ENCODE measurements at places on chromosomes 11 and 22. TPM values are rescaled to one million over a fixed set of nuclear protein-coding genes. Genes with fewer than 3 reads are reported as not detected.

GRCh38 chr22:45975164-45976161 is 1.5 kb downstream of the WNT7B start:
- no peaks in the 10 kb centered on the region for H3K36me3 ChIP-seq
- peaks cover 67% of the 10 kb centered on the region for H3K27me3 ChIP-seq
- H3K4me1 ChIP-seq = peaks cover 58% of the 10 kb centered on the region

NEFH gene
- not detected for total RNA-seq

OR52I2 gene
- not detected for total RNA-seq

GRCh38 chr22:48758881-48759875 is 1068.5 kb downstream of the BRD1 start:
- peak; percentile 34 for DNase-seq
- no peaks in the 10 kb centered on the region for H3K4me1 ChIP-seq
- no peaks in the 10 kb centered on the region for H3K27me3 ChIP-seq
- no peak overlapping the region for H3K27ac ChIP-seq
- no peaks in the 10 kb centered on the region for H3K36me3 ChIP-seq

GRCh38 chr11:123672568-123672967 is 18.1 kb upstream of the SCN3B start:
- no peaks in the 10 kb centered on the region for H3K36me3 ChIP-seq
- H3K4me3 ChIP-seq = no peak overlapping the region
- no peaks in the 10 kb centered on the region for H3K4me1 ChIP-seq
- H3K27ac ChIP-seq = no peak overlapping the region
- no peak for DNase-seq

GRCh38 chr22:17870407-17870806 is 96.1 kb upstream of the BID start:
- peaks cover 72% of the 10 kb centered on the region for H3K36me3 ChIP-seq
- no peak overlapping the region for H3K4me3 ChIP-seq
- DNase-seq = no peak
- H3K27me3 ChIP-seq = no peaks in the 10 kb centered on the region
- no peak overlapping the region for H3K27ac ChIP-seq
- no peaks in the 10 kb centered on the region for H3K4me1 ChIP-seq

GRCh38 chr11:103920933-103921332 is 115.5 kb upstream of the DDI1 start:
- no peaks in the 10 kb centered on the region for H3K27me3 ChIP-seq
- H3K4me3 ChIP-seq = no peak overlapping the region
- DNase-seq = no peak
- no peak overlapping the region for H3K27ac ChIP-seq
- H3K4me1 ChIP-seq = no peaks in the 10 kb centered on the region

DNA sequence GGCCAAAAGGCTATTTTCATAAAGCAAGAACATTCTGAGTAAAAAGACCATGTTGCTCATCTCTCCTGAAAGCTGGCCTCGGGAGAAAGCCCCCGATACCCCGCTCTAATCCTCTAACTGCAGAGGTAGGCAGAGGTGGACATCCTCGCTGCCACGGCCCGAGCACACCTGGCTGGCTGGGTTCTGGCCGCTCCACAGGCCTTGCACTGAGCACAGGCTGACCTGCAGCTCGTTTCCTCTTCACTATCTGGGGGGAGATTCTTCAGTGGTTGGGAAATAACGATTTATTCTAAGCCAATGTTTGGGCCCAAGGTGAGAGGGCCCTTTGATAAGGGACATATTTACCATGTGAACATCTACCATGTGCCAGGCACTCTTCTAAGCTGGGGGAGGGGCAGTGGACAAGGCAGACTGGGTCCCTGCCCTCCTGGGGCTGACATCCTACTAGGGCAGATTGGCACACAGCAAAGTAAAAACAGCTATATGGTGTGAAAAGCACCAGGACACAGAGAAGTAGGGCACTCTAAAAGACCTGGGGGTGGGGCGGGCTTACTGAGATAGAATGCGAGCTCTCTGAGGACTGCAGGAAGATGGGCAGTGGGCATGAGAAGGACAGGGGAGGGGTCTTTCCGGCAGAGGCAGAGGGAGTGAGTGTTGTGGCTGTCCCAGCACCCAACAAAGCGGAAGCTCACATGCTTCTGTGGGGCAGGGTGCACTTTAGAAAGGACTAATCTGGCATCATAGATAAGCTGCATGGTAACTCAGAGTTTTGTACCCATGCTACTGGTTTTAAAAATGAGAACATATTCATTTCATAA is 65.5 kb upstream of the ARFGAP3 start:
- peaks cover 51% of the 10 kb centered on the region for H3K4me1 ChIP-seq
- H3K27me3 ChIP-seq = no peaks in the 10 kb centered on the region
- H3K27ac ChIP-seq = peak overlapping the region; percentile 76
- DNase-seq = no peak
- peaks cover under 1% of the 10 kb centered on the region for H3K36me3 ChIP-seq

DNA sequence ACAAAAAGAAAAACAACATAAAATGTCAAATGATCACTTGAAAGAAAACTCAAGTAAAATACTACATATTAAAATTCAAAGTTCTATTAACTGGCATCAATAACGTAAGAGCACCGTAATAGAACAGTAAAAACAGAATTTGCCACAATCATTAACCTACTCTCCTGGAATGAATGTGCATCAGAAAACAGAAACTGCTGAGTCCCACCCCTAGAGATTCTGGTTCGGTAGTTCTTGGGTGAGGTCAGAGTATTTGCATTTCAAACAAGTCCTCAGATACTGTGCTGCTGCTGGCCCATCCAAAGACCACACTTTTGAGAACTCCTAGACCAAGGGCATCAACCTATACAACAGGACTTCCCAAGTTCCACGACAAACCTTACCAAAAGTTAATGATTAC is 23.5 kb downstream of the PITPNB start:
- peaks cover 93% of the 10 kb centered on the region for H3K36me3 ChIP-seq
- DNase-seq = no peak
- no peaks in the 10 kb centered on the region for H3K27me3 ChIP-seq
- H3K4me1 ChIP-seq = no peaks in the 10 kb centered on the region
- H3K4me3 ChIP-seq = no peak overlapping the region

DNA sequence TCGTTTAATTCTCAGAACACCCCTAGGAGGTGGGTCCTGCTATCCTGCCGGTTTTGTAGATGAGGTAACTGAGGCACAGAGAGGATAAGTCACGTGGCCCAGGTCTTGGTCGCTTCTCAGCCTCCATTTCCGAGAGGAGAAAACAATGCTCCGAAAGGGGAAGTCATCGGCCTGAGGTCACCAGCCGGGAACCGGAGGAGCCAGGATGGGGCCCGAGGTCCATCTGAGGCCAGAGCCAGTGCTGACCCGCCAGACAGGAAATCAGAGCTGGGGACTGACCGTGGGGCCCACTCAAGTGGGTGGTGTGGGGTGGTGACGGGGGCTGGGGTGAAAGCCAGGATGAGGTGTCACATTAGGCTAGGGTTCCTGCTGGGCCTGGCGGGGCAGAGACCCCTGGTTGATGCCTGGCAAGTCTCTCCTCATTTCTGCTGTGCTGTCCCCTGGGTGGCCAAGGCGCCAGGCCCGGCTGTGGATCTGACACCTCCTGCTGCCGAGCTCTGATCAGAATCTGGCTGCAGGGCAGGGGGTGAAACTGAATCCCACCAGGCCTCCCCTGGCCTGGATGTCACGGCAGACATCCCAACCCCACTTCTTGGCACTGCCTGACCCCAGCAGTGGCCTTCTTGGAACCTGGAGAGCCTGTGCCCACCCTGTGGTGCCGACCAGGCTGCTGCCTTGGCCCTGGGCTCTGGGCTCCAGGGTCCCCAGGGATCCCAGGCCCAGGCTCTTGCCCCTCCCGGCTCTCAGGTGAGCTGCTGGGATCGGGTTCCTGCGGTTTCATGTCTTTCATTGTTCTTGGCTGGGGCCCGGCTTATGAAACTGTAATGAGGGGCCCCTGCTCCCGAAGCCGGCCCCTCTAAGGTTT is 12.0 kb downstream of the TRIOBP start:
- no peaks in the 10 kb centered on the region for H3K27me3 ChIP-seq
- no peaks in the 10 kb centered on the region for H3K4me1 ChIP-seq
- H3K27ac ChIP-seq = no peak overlapping the region
- no peaks in the 10 kb centered on the region for H3K36me3 ChIP-seq

LAYN gene
- 104 TPM for total RNA-seq

DNA sequence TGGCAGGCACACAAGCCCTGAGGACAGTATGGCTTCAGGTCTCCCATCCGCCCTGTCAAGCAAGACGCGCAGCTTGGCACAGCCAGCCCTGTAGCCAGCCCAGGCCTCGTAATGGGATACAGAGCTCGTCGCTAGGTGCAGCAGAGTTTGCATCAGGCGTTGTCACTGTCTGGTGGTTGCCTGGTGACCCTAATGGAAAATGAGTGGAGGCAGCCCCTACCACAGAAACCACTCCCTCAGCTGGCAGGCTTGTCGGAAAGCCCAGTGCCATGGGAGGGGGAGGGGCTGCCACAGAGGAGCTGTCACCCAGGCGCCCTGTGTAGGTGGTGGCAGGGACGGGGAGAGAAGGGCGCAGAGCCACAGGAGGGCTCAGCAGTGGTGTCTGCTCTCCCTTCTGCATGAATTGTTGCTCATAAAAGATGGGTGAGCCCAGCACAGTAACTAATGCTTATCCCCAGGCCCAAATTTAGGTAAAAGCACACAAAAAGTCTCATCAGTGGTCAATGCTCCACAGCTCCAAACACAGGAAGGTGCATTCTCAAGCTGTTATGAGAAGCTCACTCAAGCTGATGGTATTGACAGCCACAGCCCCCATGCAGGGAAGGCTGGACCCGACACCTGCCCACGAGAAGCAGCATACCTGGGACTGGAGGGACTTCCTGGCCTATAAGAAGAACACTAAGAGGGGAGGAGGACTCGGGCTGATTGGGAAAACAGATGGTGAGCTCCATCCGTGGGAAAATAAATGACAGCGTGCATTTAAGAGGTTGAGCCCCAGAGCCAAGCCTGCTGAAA is 164.6 kb downstream of the ETS1 start:
- H3K27ac ChIP-seq = no peak overlapping the region
- H3K27me3 ChIP-seq = no peaks in the 10 kb centered on the region
- H3K4me1 ChIP-seq = peaks cover 25% of the 10 kb centered on the region
- DNase-seq = no peak

DNA sequence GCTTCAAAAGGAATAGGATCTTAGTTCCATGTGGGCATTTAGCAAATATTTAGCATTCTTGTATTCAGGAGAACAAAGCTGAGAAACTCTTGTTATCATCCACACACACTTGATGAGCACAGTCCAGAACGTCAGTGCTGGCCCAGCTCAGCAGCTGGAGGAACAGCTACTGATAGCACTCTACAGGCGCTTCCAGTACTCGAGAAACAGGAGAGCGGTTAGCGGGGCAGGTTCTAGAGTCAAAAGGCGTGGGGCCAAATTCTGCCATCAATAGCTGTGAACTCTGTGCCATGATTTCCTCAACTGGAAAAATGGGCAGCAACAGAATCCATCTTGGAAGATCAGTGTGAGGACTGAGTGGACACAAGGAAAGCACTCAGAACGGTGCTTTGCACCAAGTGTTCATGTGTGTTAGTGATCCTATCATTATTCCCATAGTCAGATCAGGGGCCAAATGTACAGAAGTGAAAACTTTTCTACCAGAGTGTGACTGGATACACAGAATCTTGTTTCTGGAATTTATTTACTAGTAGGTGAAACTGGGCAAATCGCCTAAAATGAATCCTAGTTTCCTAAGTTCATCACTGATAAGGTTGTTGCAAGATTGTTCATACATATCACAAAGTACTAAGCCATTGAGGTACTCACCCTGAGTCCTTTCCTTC is 3.2 kb downstream of the JOSD1 start:
- DNase-seq = no peak
- H3K36me3 ChIP-seq = peaks cover 49% of the 10 kb centered on the region
- H3K4me3 ChIP-seq = no peak overlapping the region
- no peaks in the 10 kb centered on the region for H3K27me3 ChIP-seq

- H3K27me3 ChIP-seq = no peaks in the 10 kb centered on the region
- H3K36me3 ChIP-seq = no peaks in the 10 kb centered on the region
- no peak for DNase-seq
- H3K4me1 ChIP-seq = no peaks in the 10 kb centered on the region
- no peak overlapping the region for H3K27ac ChIP-seq
These were observed 55.4 kb downstream of the NAT10 start for GRCh38 chr11:34160791-34161190.

DNA sequence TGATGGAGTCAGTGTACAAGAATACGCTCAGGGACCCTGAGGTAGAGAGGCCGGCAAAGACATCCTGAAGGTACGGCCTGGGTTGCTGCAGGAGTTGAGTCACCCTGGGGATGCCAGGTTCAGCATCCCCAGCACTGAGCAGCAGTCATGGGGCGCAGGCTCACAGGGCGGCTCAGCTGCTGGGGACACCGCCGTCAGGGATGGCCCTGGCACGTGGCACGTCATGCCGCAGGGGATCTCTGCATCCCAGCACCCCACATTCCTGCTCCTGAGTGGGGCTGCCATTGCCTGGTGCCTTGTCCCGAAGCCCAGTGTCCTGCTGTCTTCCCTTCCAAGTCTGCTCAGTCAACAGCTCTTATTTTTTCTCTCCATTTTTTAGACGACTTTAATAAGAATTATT is 168.7 kb upstream of the NTM start:
- DNase-seq = no peak
- H3K4me1 ChIP-seq = no peaks in the 10 kb centered on the region
- no peaks in the 10 kb centered on the region for H3K27me3 ChIP-seq
- H3K4me3 ChIP-seq = no peak overlapping the region

GRCh38 chr11:62705413-62705812 is 1.8 kb downstream of the BSCL2 start:
- DNase-seq = no peak
- peak overlapping the region; percentile 67 for H3K27ac ChIP-seq
- H3K36me3 ChIP-seq = peaks cover 80% of the 10 kb centered on the region
- peaks cover 29% of the 10 kb centered on the region for H3K4me1 ChIP-seq
- H3K27me3 ChIP-seq = no peaks in the 10 kb centered on the region

SLC22A25 gene
- total RNA-seq = not detected

- DNase-seq = no peak
- H3K27ac ChIP-seq = no peak overlapping the region
- H3K4me3 ChIP-seq = no peak overlapping the region
- H3K36me3 ChIP-seq = no peaks in the 10 kb centered on the region
These were observed 1.1 kb upstream of the RASSF10 start for GRCh38 chr11:13008061-13008435.

DNA sequence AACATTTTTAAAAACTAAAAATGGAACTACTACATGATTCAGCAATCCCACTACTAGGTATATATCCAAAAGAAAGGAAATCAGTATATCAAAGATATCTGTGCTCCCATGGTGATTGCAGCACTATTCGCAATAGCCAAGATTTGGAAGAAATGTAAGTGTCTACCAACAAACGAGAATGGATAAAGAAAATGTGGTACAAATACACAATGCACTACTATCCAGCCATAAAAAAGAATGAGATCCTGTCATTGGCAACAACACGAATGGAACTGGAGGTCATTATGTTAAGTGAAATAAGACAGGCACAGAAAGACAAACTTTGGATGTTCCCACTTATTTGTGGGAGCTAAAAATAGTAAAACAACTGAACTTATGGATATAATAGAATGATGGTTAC is 575.9 kb upstream of the CCDC90B start:
- H3K4me1 ChIP-seq = no peaks in the 10 kb centered on the region
- DNase-seq = no peak
- no peaks in the 10 kb centered on the region for H3K36me3 ChIP-seq
- H3K4me3 ChIP-seq = no peak overlapping the region
- H3K27me3 ChIP-seq = no peaks in the 10 kb centered on the region

C1QTNF5 gene
- 0.11 TPM for total RNA-seq

KLHDC7B gene
- 0.66 TPM for total RNA-seq

All from SJSA1 (cell line).